ENCODE measurements at places on chromosomes 3 and 15. TPM values are rescaled to one million over a fixed set of nuclear protein-coding genes. Genes with fewer than 3 reads are reported as not detected.
A peak's percentile ranks its signal among the peaks of the same experiment; 100 is the strongest.

CLEC3B gene
- 0.21 TPM for total RNA-seq

- H3K4me1 ChIP-seq = no peaks in the 10 kb centered on the region
- H3K27me3 ChIP-seq = no peaks in the 10 kb centered on the region
- H3K4me3 ChIP-seq = no peak overlapping the region
Observed at GRCh38 chr15:45150997-45151396, 21.2 kb downstream of the DUOX1 start.

DNA sequence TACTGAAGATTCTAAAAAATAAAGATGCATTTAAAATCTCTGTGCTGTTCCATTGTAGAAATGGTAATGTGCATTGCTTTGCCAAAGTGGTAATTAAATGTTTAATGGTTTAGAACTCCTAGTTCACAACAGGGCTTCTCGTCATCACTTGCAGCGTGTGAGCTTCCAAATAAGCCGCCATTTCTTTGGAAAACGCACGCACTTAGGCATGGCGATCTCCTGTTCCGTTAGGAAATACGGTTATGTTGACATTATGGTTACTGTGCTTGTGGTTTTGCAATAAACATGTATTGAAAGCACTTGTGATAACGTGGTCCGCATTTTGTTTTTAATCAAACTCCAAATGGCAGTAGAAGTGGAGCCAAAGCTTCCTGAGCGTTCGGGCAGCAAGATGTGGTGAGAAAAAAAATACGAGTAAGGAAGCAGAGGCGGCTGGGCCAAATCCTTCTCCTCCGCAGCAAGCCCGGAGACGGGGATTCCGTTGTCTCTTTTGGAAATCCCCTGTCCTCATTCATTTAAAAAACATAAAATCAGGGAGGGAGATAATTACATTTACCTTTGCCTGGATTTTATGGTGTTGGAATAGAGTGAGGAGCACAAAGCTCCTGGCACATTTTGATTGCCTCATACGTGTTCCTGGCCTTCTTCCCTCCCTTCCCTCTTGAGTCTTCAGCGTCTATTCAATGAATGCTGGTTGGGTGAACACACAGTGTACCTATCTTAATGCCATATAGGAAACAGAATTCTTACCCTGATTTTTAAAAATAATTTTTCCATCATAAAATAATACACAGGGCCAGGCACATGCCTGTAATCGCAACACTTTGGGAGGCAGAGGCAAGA lies 97.5 kb downstream of the SLC49A4 start:
- peaks cover 17% of the 10 kb centered on the region for H3K4me1 ChIP-seq
- H3K36me3 ChIP-seq = no peaks in the 10 kb centered on the region
- H3K27ac ChIP-seq = no peak overlapping the region
- H3K27me3 ChIP-seq = peaks cover 7% of the 10 kb centered on the region

GPR171 gene
- 232 TPM for total RNA-seq

CELF6 gene
- 0.16 TPM for total RNA-seq

DNA sequence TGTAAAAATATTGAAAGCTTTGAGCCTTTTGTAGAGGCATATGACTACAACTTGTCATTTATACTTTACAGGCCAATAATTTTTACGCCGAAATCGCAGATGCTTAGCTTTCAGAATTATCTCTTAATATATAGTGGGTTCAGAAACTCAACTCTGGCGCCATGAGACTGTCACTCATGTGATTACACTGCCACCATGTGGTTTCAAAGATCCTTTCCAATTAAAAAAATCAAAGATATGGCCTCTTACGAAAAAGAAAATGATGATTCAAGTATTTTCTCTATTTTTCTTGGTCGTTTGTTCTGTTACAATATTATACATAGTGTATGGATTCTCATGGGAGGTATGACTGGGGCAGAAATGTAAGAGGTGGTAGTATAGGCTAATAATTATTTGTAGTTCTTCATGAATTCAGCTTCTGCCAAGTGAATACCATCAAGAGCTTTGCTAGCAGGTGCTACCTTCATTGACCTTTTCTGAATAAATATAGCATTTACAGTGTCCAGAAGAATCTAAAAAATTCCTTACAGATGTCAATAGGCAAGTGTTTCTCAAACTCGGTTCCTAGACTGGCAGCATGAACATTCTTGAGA lies 751.7 kb upstream of the GOLIM4 start:
- no peak overlapping the region for H3K4me3 ChIP-seq
- H3K27ac ChIP-seq = no peak overlapping the region
- DNase-seq = no peak
- H3K36me3 ChIP-seq = no peaks in the 10 kb centered on the region
- H3K27me3 ChIP-seq = peaks cover 6% of the 10 kb centered on the region

DNA sequence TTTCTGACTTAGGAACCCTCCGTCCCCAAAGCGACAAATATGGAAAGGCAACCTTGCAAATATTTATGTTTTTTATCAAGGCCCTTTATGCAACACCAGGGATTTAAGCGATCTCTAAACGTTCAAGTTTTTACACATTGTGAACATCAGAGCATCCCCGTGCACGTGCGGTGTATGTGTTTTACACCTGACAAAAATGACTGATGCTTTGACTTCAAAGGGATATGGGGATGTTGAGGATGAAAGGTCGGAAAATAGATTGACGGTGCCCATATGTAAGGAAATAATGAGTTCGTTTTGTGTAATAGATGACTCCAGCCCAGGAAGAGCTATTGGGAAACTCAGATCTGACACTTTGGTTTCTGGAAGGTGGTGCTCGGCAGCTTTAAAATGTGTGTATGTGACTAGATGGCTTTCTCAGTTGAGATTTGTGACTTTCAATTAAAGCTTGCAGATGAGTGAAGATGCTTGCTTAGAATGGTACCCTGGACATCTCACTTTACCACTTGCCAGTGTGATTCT lies 866 bp downstream of the SLC49A4 start:
- H3K27me3 ChIP-seq = peaks cover 3% of the 10 kb centered on the region
- peaks cover 31% of the 10 kb centered on the region for H3K4me1 ChIP-seq
- peak overlapping the region; percentile 76 for H3K4me3 ChIP-seq
- no peak overlapping the region for H3K27ac ChIP-seq
- no peak for DNase-seq
- peaks cover 4% of the 10 kb centered on the region for H3K36me3 ChIP-seq

DNA sequence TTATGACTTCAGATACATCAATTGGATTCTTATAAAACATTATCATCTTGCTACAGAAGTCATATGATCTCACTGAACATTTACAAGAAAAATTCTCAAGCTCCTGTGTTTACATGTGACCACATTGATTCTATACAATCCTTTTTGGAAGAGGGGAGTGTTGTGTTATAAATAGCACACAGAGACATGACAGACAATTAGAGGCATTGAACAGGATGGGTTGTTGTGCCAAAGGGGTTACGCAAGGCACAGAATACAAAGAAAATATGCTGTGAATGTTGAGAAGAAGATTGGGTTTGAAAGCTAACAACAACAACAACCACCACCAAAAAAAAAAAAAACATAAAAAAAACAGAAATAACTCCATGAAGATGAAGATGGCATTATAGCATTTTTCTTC lies 32.5 kb upstream of the TBL1XR1 start:
- no peak overlapping the region for H3K27ac ChIP-seq
- no peak for DNase-seq
- H3K4me3 ChIP-seq = no peak overlapping the region
- no peaks in the 10 kb centered on the region for H3K36me3 ChIP-seq
- peaks cover 3% of the 10 kb centered on the region for H3K4me1 ChIP-seq

- no peak overlapping the region for H3K27ac ChIP-seq
- H3K4me1 ChIP-seq = no peaks in the 10 kb centered on the region
- no peak overlapping the region for H3K4me3 ChIP-seq
- H3K36me3 ChIP-seq = no peaks in the 10 kb centered on the region
Observed at GRCh38 chr3:192133271-192133670, 594.1 kb downstream of the FGF12 start.

GRCh38 chr3:196388956-196389355 lies 43.3 kb downstream of the UBXN7 start:
- H3K4me1 ChIP-seq = no peaks in the 10 kb centered on the region
- no peak overlapping the region for H3K27ac ChIP-seq
- H3K36me3 ChIP-seq = peaks cover 87% of the 10 kb centered on the region

GRCh38 chr3:119297169-119297568 lies 3.0 kb downstream of the ARHGAP31 start:
- H3K27me3 ChIP-seq = peaks cover 7% of the 10 kb centered on the region
- peak overlapping the region; percentile 0 for H3K4me3 ChIP-seq
- H3K36me3 ChIP-seq = peaks cover 20% of the 10 kb centered on the region

DNA sequence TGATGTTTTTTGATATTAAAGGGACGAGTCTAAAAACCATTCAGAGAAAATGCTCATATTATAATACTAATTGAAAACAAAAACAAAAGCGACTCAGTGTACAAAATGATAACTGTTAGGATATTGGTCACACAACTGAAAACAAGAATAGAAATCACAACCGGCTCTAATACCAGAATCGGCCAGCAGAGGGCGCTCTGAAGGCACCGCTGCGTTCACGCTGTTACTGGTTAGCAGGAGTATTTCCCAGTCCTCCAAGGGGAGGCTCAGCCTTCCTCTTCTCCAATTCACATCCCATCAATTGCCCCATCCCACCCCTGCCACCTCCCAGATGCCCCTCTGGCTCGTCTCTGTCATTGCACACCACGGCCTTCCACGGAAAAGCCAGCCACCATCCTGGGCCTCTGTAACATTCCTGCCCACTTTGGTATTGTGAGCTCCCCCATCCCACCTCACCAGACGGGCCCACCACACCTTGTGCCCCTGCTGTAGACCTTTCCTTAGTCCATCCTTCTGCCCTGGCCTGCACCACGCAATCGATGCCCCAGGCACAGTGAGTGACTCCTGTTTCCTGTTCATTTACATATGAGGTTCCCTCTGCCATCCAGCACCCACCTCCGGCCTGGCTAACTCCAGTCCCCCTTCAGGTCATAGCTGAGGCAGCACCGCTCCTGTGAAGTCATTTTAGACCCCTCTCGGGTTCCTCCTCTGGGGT lies 8.5 kb downstream of the FAM107A start:
- peaks cover 4% of the 10 kb centered on the region for H3K4me1 ChIP-seq
- peaks cover 3% of the 10 kb centered on the region for H3K27me3 ChIP-seq
- H3K36me3 ChIP-seq = no peaks in the 10 kb centered on the region
- no peak overlapping the region for H3K4me3 ChIP-seq
- H3K27ac ChIP-seq = no peak overlapping the region

GRCh38 chr3:194259982-194260766 lies 91.0 kb downstream of the CPN2 start:
- H3K4me1 ChIP-seq = peaks cover 18% of the 10 kb centered on the region
- H3K4me3 ChIP-seq = no peak overlapping the region
- peaks cover 2% of the 10 kb centered on the region for H3K27me3 ChIP-seq
- H3K27ac ChIP-seq = no peak overlapping the region
- DNase-seq = no peak

XYLB gene
- 11.8 TPM for total RNA-seq

GRCh38 chr3:98884675-98885371 lies 16.7 kb downstream of the DCBLD2 start:
- DNase-seq = no peak
- no peak overlapping the region for H3K4me3 ChIP-seq
- H3K27me3 ChIP-seq = peaks cover 3% of the 10 kb centered on the region
- H3K27ac ChIP-seq = no peak overlapping the region
- H3K4me1 ChIP-seq = no peaks in the 10 kb centered on the region

DNA sequence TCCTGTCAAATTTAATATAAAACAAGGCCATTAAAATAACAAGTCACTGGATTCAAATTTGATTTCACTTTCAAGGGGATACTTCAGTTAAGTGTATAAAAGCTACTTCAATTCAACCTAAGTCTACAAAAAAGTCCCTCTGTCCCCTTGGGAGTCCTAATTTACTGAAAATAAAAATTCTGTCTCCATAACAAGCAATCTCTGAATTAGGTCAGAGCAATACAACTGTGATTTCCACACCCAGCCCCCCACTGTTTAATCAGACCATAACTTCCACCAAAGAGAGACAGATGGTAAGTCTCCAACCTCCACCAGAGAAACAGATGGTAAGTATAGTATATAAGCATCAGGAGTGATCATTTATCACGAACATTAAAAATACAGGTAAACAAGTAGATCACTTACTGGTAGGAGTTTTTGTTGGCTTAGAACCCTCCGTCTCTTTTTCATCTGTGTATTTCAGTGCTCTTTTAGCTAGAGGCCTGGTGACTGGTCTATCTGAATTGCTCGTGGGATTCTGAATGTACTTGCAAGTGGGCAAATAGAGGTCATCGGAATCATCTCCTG lies 12.1 kb downstream of the SGO1 start:
- no peak for DNase-seq
- peaks cover 61% of the 10 kb centered on the region for H3K36me3 ChIP-seq
- no peak overlapping the region for H3K27ac ChIP-seq
- H3K4me3 ChIP-seq = no peak overlapping the region

DNA sequence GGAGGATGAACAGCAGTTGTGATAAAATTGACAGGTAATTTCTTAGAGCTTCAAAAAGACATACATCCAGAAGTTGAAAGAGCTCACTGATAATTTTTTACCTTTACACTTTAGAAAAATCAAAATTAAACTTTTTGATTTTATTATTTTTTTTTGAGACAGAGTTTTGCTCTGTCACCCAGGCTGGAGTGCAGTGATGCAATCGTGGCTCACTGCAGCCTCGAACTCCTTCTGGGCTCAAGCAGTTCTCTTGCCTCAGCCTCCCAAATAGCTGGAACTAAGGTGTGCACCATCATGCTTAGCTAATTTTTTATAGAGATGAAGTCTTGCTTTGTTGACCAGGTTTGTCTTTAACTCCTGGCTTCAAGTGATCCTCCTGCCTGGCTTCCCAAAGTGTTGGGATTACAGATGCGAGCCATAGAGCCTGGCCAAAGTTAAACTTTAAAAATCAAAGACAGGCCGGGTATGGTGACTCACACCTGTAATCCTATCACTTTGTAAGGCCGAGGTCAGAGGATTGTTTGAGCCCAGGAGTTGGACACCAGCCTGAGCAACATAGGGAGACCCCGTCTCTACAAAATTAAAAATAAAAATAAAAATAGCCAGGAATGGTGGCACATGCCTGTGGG lies 21.7 kb downstream of the PLA2G4F start:
- DNase-seq = no peak
- no peak overlapping the region for H3K27ac ChIP-seq
- H3K36me3 ChIP-seq = no peaks in the 10 kb centered on the region
- peaks cover 10% of the 10 kb centered on the region for H3K27me3 ChIP-seq
- no peaks in the 10 kb centered on the region for H3K4me1 ChIP-seq
- H3K4me3 ChIP-seq = no peak overlapping the region

LXN gene
- total RNA-seq = 25.8 TPM

GRCh38 chr3:38119821-38120692 lies 16.9 kb downstream of the ACAA1 start:
- no peak for DNase-seq
- H3K4me1 ChIP-seq = peaks cover 1% of the 10 kb centered on the region
- no peaks in the 10 kb centered on the region for H3K27me3 ChIP-seq
- H3K36me3 ChIP-seq = peaks cover 43% of the 10 kb centered on the region
- H3K4me3 ChIP-seq = no peak overlapping the region

DNA sequence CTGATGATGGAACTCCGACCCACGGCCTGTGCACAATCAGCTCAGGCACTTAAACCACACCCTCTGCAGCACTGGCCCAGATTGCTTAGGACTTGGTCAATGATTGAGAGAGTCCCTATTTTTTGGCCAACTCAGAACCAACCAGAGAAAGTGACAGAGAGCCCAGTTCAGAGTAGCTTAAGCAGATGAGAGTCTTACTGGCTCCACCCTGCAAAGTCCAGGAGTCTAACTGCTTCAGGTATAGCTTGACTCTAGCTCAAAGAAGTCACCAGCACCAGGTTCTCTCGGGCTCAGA lies 20.1 kb downstream of the SLC6A20 start:
- no peak overlapping the region for H3K27ac ChIP-seq
- H3K27me3 ChIP-seq = peaks cover 35% of the 10 kb centered on the region
- no peak for DNase-seq
- no peaks in the 10 kb centered on the region for H3K36me3 ChIP-seq
- H3K4me1 ChIP-seq = peaks cover 11% of the 10 kb centered on the region
- H3K4me3 ChIP-seq = no peak overlapping the region
